ENCODE measurements at places on chromosomes 5 and 9. TPM values are rescaled to one million over a fixed set of nuclear protein-coding genes. Genes with fewer than 3 reads are reported as not detected.
A peak's percentile ranks its signal among the peaks of the same experiment; 100 is the strongest.

GRCh38 chr5:114402206-114402605 lies 40.3 kb downstream of the KCNN2 start:
- no peak for DNase-seq

DNA sequence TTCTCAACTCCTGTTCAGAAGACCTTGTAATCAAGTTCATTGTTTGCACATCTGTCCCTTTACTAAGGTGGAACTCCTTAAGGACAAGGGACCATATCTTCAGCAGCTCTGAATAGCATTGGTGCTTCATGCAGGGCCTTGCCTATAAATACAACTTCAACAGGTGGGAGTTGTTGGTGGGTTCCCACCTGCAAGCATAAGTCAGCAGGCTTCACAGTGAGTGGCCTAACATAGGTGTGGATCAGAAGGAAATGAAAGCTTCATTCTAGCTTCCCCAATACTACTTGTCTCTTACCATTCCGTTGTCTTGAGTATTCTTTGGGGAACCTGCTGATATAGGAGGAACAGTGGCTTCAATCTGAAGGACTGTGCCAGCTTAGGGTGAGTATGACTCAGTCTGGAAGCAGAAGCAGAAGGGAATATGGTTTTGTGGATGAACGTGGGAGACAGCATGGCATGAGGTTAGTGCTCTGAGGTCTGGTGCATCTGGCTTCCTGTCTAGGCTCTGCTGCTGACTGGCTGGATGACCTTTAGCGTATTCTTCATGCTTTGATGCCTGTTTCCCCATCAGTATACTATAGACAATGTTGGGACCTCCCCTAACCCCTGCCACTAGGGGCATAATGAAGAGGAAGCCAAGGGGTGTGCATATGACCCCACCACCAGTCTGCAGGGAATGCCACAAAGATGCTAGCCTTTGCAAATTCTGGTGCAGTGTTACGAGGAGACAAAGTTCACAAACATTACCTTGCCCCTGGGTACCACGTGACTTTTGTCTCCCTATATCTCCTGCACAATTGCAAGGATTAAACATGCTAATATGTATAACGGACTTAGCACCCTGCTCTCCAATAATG lies 192.3 kb downstream of the PALM2AKAP2 start:
- peak; percentile 47 for DNase-seq

DNA sequence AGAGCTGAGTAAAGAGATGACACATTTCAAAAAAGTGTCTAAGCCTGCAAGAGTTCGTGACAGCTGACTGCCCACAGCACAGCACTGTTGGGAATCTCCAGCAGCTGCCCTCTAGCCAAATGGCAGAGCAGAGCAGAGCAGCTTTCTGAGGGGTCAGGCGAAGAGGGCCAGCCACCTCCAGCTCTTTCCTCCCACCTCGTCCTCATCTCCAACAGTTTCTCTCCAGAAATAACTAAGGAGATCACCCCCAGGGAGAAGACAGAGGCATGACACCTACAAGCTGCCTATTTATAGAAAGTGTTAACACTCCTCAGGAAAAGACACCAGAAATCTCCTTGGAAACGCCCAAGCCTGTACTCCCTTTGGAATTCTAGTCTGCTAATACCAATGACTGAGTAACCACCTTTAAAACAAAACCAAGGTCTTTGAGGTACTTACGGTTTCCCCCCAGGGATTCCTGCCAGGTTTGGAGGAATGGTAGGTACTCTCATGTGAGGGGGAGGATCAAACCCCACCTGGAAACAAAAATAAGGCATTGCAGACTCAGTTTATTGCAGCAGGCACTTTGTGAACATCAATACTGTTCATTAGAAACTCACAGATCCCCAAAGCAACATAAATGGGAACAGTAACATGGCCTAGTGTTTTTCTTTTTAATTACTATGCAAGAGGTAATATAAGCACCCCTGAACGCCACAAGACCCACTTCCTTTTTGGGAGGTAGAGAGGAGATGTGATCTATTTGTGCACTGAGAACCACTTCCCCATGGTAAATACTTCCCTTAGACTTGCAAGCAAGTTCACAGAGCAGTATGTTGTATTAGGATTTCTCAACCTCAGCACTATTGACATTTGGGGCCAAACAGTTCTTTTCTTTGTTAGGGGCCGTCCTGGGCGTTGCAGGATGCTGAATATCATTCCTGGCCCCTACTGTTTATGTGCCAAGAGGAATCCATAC lies 79.3 kb downstream of the TLE1 start:
- no peak for DNase-seq

- DNase-seq = no peak
Measured at GRCh38 chr5:82509762-82510161, 231.6 kb upstream of the RPS23 start.

- DNase-seq = no peak
Measured at GRCh38 chr9:109708451-109708945, 71.5 kb upstream of the PALM2AKAP2 start.

DNA sequence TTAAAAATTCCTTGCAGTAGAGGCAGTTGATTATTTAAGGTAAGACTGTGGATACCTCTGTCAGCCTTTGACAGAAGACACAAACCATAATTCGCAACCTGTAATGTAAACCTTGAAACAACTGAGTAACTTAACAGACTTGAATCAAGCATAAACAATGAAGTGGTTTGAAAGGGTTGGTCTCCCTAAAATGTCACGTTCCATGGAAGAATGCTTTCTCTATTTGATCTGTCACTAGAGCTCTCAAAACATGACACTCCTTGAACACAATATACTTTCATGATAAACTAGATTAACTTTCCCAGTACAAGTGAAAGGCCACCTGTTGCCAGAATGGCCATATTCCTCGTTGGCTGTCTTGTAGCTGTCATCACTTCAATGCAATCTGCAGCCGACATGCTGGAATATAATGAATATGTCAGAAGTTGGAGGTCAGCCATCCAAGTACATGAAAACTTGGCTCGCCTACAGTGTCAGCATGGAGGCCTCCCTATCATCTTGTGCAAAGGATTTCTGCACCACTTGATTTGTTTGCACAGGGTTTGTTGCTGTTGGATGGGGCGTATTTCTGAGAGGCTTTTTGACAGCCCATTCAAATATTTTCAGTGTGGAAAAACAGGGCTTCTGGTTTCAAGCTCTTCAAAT lies 228.0 kb downstream of the TLE4 start:
- DNase-seq = no peak

GRCh38 chr5:138491284-138491648 lies 26.0 kb downstream of the EGR1 start:
- DNase-seq = no peak

- DNase-seq = no peak
Measured at GRCh38 chr5:153896117-153896516, 142.6 kb downstream of the FAM114A2 start.

DNA sequence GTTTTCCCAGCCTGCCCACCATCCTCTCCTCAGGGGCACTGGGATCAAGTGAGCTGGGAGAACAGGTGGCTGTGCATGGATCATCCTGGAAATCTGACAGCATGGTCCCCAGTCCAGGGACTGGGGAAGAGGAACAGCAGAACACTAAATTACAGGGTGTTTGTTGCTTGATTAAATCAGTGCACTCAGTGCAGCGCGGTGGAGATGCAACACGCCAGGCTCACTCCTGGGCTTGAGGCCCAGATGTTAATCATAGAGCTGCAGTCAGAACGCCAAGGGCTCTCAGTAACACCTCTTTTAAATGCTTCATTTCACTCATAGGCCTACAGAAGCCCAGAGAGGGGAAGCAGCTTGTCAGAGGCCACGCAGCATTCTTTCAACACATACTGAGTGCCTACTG lies 14.2 kb upstream of the LARP1 start:
- no peak for DNase-seq

GRCh38 chr9:942805-943580 lies 33.5 kb upstream of the DMRT3 start:
- no peak for DNase-seq

GRCh38 chr9:131698618-131698985 lies 41.3 kb downstream of the RAPGEF1 start:
- no peak for DNase-seq

GRCh38 chr5:130002876-130003275 lies 98.6 kb downstream of the CHSY3 start:
- no peak for DNase-seq

DNA sequence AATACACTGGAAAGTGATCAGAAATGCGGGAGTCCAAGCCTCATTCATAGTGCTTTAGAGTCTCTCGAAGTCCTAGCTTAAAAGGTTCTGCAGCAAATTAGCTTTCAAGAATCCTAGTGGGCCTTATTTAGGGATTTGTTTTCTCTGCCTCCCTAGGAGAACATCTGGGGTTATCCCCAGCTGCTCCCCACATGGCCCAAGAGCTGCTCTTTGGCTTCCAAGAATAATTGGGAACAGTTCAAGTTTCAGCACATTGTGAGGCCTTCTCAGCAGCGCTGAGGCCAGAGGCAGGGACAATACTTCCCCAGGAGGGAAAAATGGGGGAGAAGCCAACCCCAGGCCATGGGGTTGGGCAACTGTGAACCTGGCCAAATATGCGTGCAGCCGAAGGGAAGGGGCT lies 108.7 kb downstream of the LIFR start:
- DNase-seq = no peak

POU5F2 gene
- 0.43 TPM for total RNA-seq

TAF11L11 gene
- total RNA-seq = not detected

OSMR gene
- total RNA-seq = 0.26 TPM

Data from activated CD4-positive, alpha-beta T cell treated with anti-CD3 and anti-CD28 coated beads for 36 hours (primary cell).